ENCODE measurements at places on chromosomes 16 and 17.

- no peak for DNase-seq
These were observed 18.6 kb downstream of the SETD6 start for GRCh38 chr16:58533751-58534470.

DNA sequence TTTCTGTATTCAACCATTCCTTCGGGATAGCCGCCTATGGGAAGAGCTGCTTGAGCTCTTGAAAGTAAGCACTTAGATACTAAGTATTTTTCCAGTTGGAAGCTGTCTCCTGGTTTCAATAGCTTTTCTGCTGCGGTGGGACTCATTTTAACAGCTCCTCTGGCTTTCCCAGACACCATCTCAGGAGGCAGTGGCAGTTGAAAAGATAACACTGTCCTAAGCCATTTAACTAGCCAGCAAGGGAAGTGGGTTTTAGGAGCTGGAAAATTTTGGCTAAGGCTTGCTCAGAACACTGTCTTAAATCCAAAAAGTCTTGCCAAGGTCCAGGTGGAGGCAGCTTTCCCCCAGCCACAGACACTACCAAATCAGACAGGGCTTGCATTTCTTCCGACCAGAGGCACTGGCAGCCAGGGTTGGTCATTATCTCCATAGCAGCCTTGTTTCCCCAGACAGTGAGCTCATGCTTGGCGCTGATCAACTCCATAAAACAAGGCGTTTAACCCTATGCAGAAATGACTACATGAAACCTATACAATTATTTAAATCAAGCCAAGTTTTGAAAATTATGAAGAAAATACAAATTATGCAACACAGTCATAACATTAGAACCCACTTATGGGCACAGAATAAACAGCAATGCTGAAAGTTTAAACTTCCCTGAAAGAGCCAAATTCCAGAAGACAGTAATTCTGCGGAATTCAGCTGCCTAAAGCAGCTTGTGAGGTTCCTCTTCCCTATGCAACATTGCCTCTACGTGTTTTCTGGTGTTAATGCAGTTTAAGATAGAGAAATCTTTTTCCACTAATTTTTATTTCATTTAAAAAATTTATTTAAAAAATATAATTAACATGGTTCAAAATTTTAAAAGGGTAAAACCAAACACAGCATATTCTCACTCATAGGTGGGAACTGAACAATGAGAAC is 25.0 kb downstream of the GABARAPL2 start:
- DNase-seq, result no peak

DNA sequence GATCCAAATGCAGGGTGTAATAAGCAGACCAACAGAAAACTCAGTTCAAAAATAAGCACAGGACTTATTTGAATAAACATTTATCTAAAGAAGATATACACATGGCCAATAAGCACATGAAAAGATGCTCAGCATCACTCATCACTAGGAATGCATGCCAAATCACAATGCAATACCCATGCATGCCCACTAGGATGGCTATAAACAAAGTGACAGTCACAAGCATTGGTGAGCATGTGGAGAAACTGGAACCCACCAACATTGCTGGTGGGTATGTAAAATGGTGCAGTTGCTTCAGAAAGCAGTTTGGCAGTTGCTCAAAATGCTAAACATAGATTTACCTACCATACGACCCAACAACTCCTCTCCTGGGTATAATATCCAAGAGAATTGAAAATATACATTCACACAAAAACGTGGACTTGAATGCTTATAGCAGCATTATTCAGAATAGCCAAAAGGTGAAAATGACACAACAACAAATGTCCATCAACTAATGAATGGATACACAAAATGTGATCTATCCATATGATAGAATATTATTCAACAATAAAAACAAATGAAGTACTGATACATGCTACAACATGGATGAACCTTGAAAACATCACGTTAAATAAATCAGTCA is 20.1 kb downstream of the UBE2O start:
- no peak for DNase-seq

GRCh38 chr16:11605891-11606290 is 19.2 kb upstream of the LITAF start:
- no peak for DNase-seq

DNA sequence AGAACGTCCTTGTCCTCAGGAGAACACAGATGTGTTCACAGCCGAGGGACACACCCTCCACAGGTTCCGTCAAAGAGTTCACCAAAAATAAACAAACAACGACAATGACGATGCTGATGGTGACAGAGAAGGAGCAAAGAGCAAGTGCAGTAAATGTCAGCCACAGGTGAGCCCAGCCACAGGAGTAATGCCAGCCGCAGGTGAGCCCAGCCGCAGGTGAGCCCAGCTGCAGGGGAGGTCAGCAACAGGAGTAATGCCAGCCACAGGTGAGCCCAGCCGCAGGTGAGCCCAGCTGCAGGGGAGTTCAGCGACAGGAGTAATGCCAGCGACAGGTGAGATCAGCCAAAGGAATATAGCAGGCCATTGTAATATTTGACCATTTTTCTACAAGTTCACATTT is 315.2 kb downstream of the FOXL1 start:
- DNase-seq, result no peak

GRCh38 chr17:6196355-6196754 is 126.2 kb downstream of the WSCD1 start:
- DNase-seq, result no peak

DNA sequence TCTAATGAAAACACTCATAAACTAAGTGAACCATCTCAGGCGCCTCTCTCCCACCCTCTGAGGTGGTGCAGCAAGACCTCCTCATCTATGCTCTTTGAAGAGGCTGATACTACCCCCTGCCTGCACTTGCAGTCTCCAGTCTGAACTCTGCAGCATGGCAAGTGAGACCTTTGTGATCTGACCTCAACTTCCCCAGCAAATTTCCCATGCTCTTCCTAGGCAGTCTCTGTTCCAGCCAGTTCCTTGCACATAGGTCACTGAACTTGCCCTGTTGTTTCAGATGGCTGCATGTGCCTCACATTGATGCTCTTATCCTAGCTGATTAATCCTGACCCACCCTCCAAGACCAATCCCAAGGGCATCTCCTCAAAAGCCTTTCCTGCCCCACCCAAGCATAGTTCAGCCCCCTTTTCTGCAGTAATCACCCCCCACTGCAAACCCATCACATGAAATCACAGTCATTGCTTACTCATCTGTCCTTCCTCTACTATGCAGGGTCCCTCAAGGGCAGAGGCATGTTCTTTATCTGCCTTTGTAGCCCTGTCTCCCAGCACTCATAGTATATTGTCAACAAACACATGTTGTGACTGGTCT is 42.0 kb downstream of the TBX21 start:
- no peak for DNase-seq

DNA sequence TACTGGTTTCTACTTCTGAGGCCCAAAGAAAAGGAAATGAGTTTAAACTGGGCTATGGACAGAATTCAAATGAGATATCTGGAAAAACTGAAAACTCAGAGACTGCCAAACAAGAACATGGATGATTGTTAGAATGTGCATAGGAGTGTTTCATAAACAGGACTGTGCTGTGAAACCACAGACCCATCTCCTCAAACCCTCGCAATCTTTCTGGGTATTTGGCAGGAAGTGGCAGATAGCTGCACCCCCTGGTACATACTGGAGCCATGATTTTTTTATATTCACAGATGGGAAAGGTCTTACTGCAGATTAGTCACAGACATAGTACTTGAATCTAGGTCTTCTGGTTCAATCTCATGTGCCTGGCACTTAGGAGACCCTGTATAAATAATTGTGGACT is 145.0 kb downstream of the CCDC182 start:
- DNase-seq, result no peak

DNA sequence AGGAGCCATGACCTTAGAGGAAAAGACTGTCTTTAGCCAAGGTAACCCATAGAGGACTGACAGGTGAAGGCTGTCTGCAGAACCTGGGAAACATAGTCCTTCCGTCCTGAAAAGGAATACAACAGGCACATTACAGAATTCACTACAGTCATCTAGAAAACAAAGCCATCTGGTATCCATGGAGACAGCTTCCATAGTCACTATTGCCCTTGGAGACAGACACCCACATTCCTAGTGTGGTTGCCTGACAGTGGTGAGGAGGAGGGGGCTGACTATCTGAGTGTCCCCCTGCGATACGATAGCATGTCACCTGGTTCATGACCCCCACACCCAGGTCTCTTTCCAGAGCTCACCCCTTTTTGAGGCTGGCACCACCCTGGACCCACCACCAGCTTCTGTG is 254.7 kb downstream of the CDH13 start:
- DNase-seq, result no peak

DNA sequence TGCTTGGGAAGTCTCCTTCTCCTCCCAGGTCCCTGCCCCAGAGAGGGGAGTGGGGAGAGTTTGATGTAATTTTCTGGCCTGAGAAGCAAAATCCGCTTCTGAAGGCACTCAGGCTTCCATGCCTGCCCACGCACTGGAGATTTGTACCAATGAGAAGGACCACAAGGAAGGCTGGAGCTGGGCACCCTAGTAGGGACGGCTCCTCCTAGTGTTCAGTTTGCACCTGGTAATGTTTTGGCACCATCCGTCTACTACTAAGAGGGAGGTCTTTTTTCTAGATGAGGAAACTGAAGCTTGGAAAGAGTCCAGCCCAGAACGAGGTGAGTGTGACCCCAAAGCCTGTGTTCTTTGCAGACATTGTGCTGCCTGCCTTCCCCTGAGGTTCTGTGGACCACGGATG is 83.6 kb upstream of the NLRP1 start:
- DNase-seq, result no peak

DNA sequence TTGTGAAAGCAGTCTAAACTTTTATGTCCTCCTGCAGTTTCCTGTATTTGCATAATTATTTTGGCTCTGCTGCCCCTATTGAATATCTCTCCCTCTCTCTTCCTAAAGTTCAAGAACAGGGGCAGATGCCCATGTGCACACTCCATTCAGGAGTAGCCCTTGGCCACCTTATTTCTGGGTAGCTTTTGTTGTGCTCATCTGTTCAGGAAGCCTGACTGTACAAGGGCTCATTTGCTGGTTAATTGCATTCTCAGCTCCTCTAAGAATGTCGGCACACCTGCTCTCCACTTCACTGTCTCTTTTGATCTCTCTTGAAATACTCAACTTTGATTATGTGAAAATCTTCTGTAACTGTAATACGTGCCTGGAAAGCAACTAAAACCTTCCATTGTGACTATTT is 1378.8 kb upstream of the CDH8 start:
- no peak for DNase-seq

- DNase-seq, result no peak
These were observed 845 bp downstream of the P3H4 start for GRCh38 chr17:41810659-41811548.

DNA sequence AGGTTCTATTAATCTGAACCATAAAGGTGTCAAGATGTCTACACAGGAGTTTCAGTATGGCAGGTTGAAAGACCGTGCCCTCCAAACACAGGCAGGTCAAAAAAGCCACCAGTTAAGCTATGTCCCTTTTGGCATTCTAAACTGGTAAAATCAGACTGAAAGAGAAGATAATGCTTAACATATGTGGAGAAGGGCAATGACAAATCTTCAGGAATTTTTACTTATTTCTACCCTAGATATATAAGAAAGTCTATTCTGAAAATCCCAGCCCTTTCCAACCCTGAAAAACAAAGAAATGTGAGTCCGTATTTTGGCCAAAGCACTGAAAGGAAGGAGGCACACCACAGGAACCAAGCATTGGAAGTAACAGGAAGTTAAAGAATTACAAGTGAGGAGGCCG is 16.5 kb downstream of the AP1G1 start:
- DNase-seq, result no peak

DNA sequence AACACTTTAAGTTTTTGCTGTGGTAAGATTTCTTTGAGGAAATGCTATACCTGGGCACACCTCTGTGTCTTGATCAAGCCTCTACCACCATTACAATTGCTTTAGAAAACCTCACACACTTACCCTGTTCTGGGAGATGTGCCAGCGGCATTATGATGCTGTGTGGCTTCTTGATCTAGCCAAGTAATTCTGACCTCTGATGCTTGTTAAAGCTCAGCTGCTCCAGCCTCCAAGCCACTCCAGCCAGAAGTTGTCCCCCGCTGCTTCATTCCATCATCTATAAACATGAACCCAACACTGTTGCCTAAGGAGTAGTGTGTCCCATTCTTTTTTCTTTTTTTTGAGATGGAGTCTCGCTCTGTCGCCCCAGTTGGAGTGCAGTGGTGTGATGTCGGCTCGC is 60.1 kb downstream of the CYLD start:
- DNase-seq, result no peak

DNA sequence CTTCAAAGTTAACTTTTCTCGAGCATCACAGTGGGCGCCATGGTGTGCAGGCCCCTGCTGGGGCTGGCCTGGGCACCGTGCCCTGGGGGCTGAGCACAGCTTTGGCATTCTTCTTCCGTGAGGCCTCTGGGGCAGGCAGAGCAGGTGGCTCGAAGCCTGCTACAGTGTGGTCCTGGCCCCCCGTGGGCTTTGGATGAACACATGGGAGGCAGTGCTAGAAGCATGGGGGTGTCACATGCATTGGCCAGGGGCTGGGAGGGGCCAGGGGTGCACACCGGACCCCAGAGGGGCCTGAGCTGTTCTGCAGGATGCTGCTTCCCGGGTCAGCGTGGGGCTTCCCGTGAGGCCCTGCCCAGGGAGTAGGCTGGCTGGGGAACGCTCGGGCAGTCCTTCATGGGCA is 12.1 kb upstream of the C16orf74 start:
- no peak for DNase-seq

DNA sequence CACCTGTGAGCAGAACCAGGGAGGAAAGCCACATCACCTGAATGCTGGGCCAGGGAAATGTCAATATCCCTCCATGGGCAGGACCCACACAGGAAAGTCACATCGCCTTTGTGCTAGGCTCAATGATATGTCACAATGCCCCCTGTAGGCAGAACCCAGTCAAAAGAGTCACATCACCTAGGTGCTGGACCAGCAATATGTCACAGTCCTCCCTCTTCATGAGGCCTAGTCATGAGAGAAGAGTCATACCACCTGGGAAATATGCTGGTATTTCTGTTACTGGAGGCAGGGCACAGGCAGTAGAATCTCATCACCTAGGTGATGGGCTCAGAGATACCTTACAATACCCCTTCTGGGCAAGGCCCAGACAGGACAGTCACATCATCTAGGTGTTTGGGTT is 1843.4 kb downstream of the TP53TG3F start:
- no peak for DNase-seq

- DNase-seq, result peak; percentile 61
These were observed at the start of gene DUS1L for GRCh38 chr17:82065638-82066303. Gene DUS1L, minus strand, starts transcription at chr17:82065804. Its CDS starts 745 bp downstream, at chr17:82065059.

DNA sequence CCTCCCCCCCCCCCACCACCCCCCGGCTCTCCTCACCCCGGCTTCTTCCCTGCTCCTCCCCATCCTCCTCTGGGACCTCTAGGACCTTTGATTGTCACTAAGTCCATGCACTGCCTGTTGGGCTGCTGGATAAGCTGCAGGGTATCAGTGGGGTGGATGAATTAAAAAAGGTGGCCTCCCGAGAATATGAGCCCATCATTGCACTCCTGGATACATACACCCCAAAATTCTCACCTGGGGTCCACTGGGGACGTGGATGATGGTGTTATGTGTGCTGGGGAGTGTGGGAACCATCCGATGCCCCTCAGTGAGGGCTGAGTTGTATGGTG is 88.8 kb downstream of the IRF8 start:
- DNase-seq, result no peak

All from activated T-cell treated with anti-CD3 and anti-CD28 coated beads for 24 hours (primary cell).